ENCODE measurements at places on chromosomes 2 and 18. TPM values are rescaled to one million over a fixed set of nuclear protein-coding genes. Genes with fewer than 3 reads are reported as not detected.

The SLC9A4 gene
- total RNA-seq = 0.05 TPM

The CLEC4F gene
- not detected for total RNA-seq

The NTSR2 gene
- not detected for total RNA-seq

The C2orf78 gene
- not detected for total RNA-seq

The POTEJ gene
- not detected for total RNA-seq

The UXS1 gene
- total RNA-seq = 90.5 TPM

The LOXHD1 gene
- total RNA-seq = 1.2 TPM

DNA sequence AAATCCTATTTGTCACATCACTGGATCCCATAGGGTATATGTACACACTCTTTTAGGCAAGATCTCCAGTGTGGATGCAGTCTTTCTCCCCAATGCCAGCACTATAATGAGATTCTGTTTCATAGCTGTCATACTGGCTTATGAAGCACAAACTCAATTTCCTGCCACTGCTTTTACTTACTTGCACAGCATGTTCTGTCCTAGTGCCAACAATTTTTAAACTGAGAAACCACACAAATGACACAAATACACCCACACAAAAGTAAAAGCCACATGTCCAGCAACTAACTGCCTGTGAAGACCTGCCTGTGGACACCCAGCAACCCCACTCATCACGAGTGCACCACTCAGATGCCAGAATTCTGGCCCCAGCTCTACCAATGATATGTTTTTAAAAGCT is 29.6 kb upstream of the RNU4ATAC start:
- H3K4me3 ChIP-seq = no peak overlapping the region
- no peak for DNase-seq
- H3K27me3 ChIP-seq = no peaks in the 10 kb centered on the region
- peaks cover 14% of the 10 kb centered on the region for H3K36me3 ChIP-seq
- H3K27ac ChIP-seq = no peak overlapping the region
- no peaks in the 10 kb centered on the region for H3K4me1 ChIP-seq

DNA sequence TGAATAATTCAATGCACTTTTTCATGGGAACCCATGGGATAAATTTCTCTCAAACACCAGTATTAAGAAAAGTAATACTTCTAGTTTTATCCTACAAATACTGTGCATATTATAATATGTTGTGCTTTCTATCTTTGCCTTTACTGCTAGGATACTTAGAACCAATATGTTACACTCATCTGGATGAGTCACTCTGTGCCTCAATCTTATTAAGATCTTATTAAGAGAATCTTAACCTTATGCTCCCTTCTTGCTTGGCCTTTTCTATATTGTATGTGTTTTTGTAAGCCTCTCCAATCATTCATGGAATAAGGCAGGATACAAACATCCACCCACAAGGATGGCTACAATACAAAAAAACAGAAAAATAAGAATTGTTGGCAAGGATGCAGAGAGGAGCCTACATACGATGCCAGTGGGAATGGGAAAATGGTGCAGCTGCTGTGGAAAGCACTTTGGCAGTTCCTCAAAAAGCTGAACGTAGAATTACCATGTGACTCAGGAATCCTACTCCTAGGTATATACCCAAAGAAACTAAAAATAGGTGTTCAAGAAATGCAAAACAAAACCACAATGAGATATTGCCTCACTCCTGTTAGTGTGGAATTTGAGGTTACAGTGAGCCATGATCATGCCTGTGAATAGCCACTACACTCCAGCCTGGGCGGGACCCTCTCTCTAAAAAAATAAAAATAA is 10.7 kb upstream of the TWSG1 start:
- no peak for DNase-seq
- H3K4me1 ChIP-seq = no peaks in the 10 kb centered on the region
- no peak overlapping the region for H3K27ac ChIP-seq
- no peak overlapping the region for H3K4me3 ChIP-seq

GRCh38 chr18:22627506-22627905 is 209.8 kb upstream of the CTAGE1 start:
- no peaks in the 10 kb centered on the region for H3K36me3 ChIP-seq
- H3K27ac ChIP-seq = no peak overlapping the region
- H3K4me3 ChIP-seq = no peak overlapping the region

GRCh38 chr2:39547811-39548719 is 111.0 kb upstream of the MAP4K3 start:
- no peak for DNase-seq
- no peak overlapping the region for H3K27ac ChIP-seq
- H3K27me3 ChIP-seq = no peaks in the 10 kb centered on the region
- no peaks in the 10 kb centered on the region for H3K36me3 ChIP-seq

DNA sequence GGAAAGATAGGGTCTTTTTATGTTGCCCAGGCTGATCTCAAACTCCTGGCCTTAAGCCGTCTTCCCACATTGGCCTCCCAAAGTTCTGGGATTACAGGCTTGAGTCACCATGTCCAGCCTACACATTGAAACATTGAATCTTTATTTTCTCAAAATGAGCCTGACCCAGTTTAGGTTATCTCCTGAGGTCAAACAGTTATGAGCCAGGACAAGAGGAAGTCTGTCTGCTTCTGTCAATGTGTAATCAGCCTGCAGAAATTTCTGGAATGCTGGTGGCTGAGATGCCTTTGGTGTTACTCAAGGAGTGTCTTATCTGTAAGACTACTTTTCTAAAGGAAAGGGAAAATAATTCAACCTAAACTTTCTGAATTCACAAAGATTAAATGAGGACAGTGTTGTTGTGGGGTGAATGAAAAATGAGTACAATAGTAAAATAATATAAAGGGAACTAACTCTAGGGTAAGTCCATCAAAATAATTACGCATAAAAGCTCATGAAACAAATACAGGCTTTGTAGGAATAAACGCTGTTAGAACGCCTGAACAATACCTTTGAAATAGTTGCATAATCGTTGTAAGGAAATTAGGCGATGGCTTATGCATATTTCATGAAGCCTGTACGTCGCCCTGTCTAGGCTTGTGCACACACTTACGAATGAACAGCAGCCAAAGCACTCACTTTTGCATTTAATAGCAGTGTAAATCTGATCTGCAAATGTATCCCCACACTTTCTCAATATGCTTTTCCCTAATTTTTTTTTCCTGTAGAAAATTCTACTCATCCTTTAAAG is 260.8 kb downstream of the RDH14 start:
- no peak for DNase-seq
- no peaks in the 10 kb centered on the region for H3K36me3 ChIP-seq
- no peaks in the 10 kb centered on the region for H3K27me3 ChIP-seq
- H3K27ac ChIP-seq = no peak overlapping the region
- H3K4me3 ChIP-seq = no peak overlapping the region

DNA sequence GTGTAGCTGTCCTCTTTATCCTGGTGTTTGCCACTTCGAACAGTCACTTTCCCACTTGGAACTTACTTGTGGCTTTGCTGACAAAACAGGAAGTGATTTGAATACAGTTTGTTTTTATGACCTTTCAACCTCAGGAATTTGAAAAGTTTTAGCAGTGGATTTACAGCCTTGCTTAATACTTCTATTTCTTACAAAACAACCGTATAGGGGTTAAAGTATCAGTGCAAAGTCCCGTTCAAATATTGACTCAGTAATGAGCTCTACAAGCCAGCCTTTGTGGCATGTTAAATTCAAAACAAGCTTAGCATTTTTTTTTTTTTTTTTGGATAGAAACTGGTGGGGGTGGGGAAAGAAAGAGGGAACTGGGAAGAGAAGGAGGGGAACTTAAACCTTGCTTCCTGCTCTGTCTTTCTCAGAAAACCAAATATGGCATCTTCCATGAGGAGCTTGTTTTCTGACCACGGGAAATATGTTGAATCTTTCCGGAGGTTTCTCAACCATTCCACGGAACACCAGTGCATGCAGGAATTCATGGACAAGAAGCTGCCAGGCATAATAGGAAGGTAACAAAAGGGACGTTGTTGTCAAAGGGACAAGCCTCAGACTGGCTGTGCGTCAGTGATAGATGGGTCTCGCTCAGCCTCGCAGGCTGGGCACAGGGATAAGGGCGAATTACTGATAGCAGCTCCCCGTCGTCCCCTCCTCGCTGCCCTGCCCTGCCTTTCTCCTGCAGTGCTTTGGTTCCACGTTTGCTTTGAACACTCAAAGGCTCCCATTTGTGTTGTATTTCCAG is at the start of gene HNMT:
TSS of gene HNMT (plus strand) at position 408 of the 793 bp plus-strand sequence. CDS start at position 427, 19 bp downstream.
- no peak within 1 kb of the TSS for H3K4me3 ChIP-seq
- H3K4me1 ChIP-seq = no peaks in the 10 kb centered on the region
- H3K27me3 ChIP-seq = no peaks in the 10 kb centered on the region
- H3K27ac ChIP-seq = no peak within 1 kb of the TSS
- DNase-seq = no peak

DNA sequence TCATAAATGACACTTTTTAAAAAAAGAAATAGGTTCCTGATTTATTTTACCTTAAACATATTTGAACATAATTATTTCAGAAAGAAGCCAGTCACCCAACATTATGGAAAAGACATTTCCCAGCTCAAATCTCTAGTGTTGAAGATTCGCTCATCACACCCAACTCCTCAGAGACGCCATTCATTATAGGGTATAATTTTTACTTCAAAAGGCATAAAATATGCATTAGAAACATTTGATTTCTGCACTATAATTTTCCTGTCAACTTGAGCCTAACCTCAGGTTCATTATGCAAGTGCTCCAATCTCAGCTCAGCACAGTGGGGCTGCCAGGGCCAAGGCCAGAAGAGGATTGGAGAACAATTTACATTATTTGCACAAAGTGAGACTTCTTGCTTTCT is 58.8 kb upstream of the TTN start:
- H3K4me3 ChIP-seq = no peak overlapping the region
- no peaks in the 10 kb centered on the region for H3K27me3 ChIP-seq
- no peaks in the 10 kb centered on the region for H3K36me3 ChIP-seq
- no peaks in the 10 kb centered on the region for H3K4me1 ChIP-seq

GRCh38 chr18:3930126-3931012 is 480.4 kb downstream of the TGIF1 start:
- no peak overlapping the region for H3K27ac ChIP-seq
- no peaks in the 10 kb centered on the region for H3K27me3 ChIP-seq
- no peak overlapping the region for H3K4me3 ChIP-seq
- no peaks in the 10 kb centered on the region for H3K4me1 ChIP-seq
- no peak for DNase-seq

DNA sequence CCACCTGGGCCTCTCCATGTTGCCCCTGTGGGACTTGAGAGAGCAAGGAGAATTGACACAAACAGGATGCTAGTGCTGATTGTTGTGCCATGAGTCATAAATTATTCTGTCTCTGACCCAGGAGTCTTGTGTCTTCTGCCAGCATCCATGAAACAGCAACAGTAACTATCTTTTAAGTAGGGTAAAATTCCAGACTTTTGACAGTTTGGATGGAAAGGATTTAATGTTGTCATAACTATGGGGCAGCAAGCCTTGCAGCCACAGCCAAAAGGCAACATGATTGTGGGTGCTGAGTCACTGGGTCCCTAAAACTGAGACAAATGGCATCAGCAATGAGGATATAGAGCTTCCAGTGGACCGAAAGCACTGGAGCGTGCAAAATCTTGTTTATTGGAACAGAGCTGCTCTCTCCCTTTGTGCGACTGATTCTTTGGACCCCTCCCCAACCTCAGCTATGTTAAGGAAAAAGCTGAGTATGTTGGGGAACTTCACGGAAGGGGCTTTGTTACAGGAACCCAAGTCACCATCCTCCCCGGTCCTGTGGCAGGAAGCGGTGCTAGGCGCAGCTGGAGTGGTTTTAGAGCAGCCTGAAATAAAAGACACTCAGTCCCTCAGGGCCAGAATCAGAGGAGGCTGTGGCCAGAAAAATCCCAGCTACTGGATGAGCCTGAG is 9.6 kb upstream of the ITPRIPL1 start:
- DNase-seq = no peak
- H3K36me3 ChIP-seq = no peaks in the 10 kb centered on the region
- no peaks in the 10 kb centered on the region for H3K27me3 ChIP-seq
- peaks cover 11% of the 10 kb centered on the region for H3K4me1 ChIP-seq

GRCh38 chr18:50558157-50558556 is 1.7 kb upstream of the MAPK4 start:
- H3K27me3 ChIP-seq = peaks cover 5% of the 10 kb centered on the region
- no peak for DNase-seq
- H3K4me1 ChIP-seq = no peaks in the 10 kb centered on the region
- no peak overlapping the region for H3K27ac ChIP-seq

DNA sequence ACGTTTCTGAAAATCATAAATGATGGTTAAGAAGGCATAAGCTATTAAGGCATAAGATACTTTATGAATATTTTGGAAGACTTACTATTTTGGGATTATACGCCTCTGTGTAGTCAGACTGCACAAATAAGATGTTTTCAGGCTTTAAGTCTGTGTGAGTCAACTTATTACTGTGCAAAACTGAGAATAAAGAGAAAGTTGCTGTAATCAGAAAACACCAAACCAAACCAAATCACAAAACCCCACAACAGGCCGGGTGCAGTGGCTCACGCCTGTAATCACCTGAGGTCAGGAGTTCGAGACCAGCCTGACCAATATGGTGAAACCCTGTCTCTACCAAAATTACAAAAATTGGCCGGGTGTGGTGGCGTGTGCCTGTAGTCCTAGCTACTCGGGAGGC is 7.7 kb downstream of the CLK1 start:
- H3K4me3 ChIP-seq = no peak overlapping the region
- peaks cover 25% of the 10 kb centered on the region for H3K4me1 ChIP-seq
- H3K27ac ChIP-seq = no peak overlapping the region
- no peak for DNase-seq

- H3K4me3 ChIP-seq = no peak overlapping the region
- no peak for DNase-seq
- peaks cover 95% of the 10 kb centered on the region for H3K36me3 ChIP-seq
- no peak overlapping the region for H3K27ac ChIP-seq
- H3K4me1 ChIP-seq = no peaks in the 10 kb centered on the region
These were observed 24.1 kb downstream of the ODC1 start for GRCh38 chr2:10424051-10424450.

DNA sequence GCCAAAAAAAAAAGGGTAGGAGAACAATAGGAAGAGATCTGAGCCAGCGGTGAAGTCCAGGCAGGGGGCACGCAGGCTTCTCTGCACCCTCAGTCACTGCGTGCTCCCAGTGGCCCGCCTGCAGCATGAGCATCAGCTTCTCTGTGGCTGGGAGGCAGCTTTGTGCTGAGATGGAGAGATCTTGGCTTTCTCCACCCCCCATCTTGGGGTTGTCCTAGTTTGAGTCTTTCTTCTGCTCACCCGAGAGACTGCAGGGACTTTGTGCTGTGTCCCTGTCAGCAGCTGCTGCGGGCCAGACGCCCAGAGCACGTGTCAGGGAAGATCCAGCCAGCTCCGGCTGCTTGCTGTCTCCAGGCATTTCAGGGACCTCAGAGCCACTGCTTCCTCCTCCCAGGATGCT is 20.3 kb downstream of the TRAPPC12 start:
- no peaks in the 10 kb centered on the region for H3K4me1 ChIP-seq
- no peak for DNase-seq
- H3K27ac ChIP-seq = no peak overlapping the region
- H3K36me3 ChIP-seq = peaks cover 4% of the 10 kb centered on the region
- H3K27me3 ChIP-seq = no peaks in the 10 kb centered on the region
- H3K4me3 ChIP-seq = no peak overlapping the region

DNA sequence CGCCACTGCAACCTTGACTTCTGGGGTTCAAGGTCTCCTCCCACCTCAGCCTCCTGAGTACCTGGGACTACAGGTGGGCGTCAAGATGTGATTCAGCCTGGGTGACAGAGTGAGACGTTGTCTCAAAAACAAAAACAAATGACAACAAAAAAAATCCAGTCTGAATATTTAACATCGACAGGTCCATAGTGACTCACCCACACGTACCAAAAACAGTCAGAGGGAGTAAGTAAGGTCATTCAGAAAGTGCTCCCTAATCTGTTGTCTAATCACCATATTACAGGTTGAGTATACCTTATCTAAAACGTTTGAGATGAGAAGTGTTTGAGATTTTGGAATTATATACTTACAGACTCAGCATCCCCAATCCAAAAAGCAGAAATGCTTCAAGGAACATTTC is 24.4 kb downstream of the SAP130 start:
- peaks cover 67% of the 10 kb centered on the region for H3K36me3 ChIP-seq
- no peak overlapping the region for H3K27ac ChIP-seq
- H3K4me3 ChIP-seq = no peak overlapping the region
- no peak for DNase-seq

Data from naive thymus-derived CD4-positive, alpha-beta T cell (primary cell).